ENCODE measurements at places on chromosomes 13 and 19.
A peak's percentile ranks its signal among the peaks of the same experiment; 100 is the strongest.

GRCh38 chr19:12156223-12157058 is at the start of gene ZNF625:
Gene ZNF625 (minus strand): TSS chr19:12156734. CDS start chr19:12156558, 176 bp downstream.
- DNase-seq, result peak; percentile 94

DNA sequence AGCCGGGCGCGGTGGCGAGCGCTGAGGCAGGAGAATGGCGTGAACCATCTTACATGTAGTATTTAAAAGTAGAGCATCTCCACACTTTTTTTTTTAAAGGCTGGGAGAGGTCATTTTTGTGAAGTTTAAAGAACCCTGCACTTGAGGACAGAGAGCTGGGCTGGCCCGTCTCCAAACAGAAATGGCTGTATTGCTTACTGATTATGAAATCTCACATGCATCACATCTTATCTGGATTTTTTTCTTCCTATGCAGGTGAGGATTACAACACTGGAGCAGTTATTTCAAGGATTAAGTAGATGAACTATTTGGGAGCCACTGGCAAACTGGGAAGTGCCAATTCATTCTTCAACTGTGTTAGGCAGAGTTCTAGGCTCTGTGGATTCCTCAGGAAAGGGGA is 59.5 kb downstream of the TEX26 start:
- DNase-seq, result no peak

DNA sequence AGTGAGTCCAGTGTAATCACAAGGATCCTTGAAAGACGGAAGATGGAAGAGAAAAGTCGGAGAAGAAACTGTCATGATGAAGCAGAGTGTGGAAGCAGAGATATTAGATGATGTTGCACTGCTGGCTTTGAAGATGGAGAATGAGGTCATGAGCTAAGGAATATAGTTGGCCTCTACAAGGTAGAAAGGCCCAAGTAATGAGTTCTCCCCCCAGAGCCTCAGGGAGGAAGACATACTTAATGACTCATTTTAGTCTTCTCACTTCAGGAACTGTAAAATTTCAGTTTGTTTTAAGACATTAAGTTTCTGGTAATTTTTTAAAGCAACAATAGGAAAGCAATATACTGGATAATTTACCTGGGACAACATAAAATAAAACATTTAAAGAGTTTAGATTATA is 1331.5 kb upstream of the PCDH20 start:
- no peak for DNase-seq

- DNase-seq, result peak; percentile 88
These were observed 110.5 kb downstream of the KCNRG start for GRCh38 chr13:50125554-50126262.

DNA sequence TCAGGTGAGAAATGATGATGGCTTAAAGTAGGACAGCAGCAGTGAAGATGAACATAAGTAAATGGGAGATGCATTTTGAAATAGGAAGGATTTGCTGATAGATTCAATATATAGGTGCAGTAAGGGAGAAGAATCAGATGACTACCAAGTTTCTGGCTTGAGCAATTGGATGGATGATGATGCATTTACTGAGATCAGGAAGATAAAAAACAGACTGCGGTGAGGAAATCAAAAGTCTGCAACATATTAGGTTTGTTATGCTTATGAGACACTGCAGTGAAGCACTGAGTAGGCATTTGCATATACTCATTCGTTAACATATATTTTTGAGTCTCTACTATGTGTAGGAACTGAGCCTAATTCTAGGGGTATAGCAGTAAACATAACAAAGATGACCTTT is 184.2 kb downstream of the LACC1 start:
- DNase-seq, result no peak

DNA sequence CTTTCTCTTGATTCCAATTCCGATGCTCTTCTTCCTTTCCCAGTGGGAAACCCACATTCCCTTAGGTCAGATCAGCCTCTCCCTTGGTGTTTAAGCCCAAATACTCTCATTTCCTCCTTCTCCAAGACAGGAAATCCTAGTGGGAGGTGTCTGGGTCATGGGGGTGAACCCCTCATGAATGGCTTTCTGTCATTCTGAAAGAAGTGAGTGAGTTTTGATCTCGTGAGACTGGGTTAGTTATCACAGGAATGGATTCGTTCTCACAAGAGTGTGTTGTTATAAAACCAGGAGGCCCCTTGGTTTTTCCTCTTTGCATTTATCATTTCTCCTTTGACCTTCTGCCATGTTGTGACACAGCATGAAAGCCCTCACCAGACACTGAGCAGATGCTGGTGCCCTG is 76.2 kb upstream of the MTIF3 start:
- DNase-seq, result no peak
